ENCODE measurements at places on chromosomes 7 and 10. TPM values are rescaled to one million over a fixed set of nuclear protein-coding genes. Genes with fewer than 3 reads are reported as not detected.

The ZNF488 gene
- total RNA-seq, result 0.09 TPM

The CTTNBP2 gene
- total RNA-seq, result not detected

The TMEM270 gene
- not detected for total RNA-seq

The ASB13 gene
- total RNA-seq, result 10.6 TPM

The TSPAN33 gene
- 0.38 TPM for total RNA-seq

The LRRC61 gene
- 0.19 TPM for total RNA-seq

The RBP4 gene
- not detected for total RNA-seq

The SEMA4G gene
- 0.94 TPM for total RNA-seq

The TYW1B gene
- 9.4 TPM for total RNA-seq

The MSS51 gene
- 0.54 TPM for total RNA-seq

The HNRNPH3 gene
- 35.9 TPM for total RNA-seq

The CCL24 gene
- 0.28 TPM for total RNA-seq

The DGKB gene
- not detected for total RNA-seq

The OPALIN gene
- total RNA-seq, result not detected

The HOXA5 gene
- total RNA-seq, result 5.9 TPM

The GRM8 gene
- total RNA-seq, result 0.09 TPM

The ENTPD1 gene
- 3.3 TPM for total RNA-seq

The POLR1F gene
- total RNA-seq, result 21.6 TPM

The WEE2 gene
- total RNA-seq, result not detected

The LRIT1 gene
- not detected for total RNA-seq

The C10orf95 gene
- total RNA-seq, result not detected

The SFR1 gene
- total RNA-seq, result 7.3 TPM

The RTKN2 gene
- total RNA-seq, result 0.09 TPM

The DYNC1I1 gene
- 0.54 TPM for total RNA-seq

The NAT16 gene
- total RNA-seq, result not detected

The CPED1 gene
- total RNA-seq, result 0.27 TPM

The FAM25G gene
- not detected for total RNA-seq

The PPIF gene
- total RNA-seq, result 17.3 TPM

The OPN1SW gene
- total RNA-seq, result not detected

The LIPM gene
- not detected for total RNA-seq

The GIMAP5 gene
- 42.8 TPM for total RNA-seq

The EVX1 gene
- total RNA-seq, result not detected
